ENCODE measurements at places on chromosomes 7 and 10.
A peak's percentile ranks its signal among the peaks of the same experiment; 100 is the strongest.

DNA sequence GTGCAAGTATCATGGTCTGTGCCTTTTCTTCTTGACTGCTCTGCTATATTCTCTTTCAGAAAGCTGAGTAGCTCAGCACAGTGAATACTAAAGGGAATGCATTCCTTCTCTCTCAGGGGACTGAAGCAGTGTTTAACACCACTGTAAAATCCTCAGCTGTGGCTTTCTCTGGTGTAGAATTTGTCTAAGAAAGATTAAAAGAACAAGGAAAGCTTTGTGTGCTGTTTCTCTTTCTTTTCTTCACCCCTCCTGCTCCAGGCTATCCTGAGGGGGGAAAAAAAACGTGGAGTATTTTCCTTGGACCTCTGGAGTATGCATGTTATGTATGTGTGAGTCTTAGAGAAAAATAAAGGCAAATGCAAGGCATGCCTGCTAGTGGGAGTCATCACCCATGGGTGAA is 383.9 kb downstream of the AUTS2 start:
- no peak for DNase-seq

DNA sequence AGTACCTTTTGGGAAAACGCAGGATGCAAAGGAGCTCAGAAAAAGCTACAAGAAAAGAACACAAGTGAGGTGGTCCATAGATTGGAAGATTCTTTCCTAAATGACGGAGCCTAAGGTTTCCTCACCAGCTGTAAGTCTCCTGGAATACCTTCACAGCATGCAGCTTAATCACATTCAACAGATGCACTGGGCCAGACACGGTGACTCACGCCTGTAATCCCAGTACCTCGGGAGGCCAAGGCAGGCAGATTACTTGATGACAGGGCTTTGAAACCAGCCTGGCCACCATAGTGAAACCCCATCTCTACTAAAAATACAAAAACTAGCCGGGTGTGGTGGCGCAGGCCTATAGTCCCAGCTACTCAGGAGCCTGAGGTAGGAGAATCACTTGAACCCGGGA is 228.7 kb downstream of the FRMD4A start:
- DNase-seq: no peak

GRCh38 chr7:65430344-65431186 is 56.9 kb downstream of the ZNF92 start:
- DNase-seq: no peak

- DNase-seq: no peak
Measured at GRCh38 chr7:2175514-2175913, 57.2 kb downstream of the MAD1L1 start.

GRCh38 chr10:75400771-75401568 is 594 bp downstream of the ZNF503 start:
- peak; percentile 77 for DNase-seq

DNA sequence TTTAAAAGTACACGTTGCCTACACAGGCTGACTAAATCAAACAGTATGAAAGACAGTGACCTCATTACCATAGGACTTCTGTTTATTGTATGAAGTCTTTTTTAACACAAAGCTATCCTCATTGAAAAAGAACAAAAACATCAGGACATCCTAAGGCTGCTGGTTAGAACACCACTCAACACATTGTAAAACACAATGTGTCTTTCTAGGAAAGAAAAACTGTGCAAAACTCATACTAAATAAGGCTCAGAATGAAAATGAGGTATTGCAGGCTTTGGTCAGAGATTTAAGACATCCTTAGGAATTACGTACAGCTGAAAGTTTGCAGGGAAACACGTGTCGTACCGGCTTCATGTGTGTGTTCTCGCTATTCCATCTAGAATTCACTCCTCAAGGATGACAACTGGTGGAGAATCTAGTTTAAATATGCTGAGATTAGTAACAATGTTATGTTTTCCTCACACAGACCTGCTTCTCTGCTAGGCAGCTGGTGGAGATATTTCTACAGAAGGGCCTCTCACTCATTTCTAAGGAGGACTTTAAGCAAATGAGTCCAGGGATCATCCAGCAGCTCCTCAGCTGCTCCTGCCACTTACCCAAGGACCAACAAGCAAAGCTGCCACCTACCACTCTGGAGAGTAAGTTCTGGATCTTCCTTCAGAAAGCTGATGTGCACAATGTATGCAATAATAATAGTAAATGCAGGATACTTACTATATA is 29.3 kb downstream of the SLC39A12 start:
- DNase-seq: no peak

DNA sequence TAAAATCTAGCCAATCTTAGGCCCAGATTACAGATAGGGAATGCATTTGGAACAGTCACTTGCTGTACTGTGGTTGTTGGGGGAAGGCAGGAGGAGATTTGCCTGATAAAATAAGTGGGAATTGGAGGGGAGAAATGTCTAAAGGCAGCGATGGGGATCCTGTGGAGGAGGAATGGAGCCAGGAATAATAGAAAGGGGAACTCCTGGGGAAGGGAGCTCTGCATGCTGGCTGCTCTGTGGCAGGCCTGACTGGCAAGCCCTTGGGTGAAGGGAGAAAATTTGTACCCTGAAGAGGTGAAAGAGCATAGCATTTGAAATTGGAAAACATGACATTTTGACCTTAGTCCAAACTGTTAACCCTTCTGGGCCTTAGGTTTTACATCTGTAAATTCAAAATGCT is 13.7 kb downstream of the MMP21 start:
- DNase-seq: no peak

GRCh38 chr7:156935250-156935649 is 14.3 kb upstream of the NOM1 start:
- no peak for DNase-seq

GRCh38 chr7:79293655-79294142 is 159.8 kb downstream of the MAGI2 start:
- DNase-seq: no peak

DNA sequence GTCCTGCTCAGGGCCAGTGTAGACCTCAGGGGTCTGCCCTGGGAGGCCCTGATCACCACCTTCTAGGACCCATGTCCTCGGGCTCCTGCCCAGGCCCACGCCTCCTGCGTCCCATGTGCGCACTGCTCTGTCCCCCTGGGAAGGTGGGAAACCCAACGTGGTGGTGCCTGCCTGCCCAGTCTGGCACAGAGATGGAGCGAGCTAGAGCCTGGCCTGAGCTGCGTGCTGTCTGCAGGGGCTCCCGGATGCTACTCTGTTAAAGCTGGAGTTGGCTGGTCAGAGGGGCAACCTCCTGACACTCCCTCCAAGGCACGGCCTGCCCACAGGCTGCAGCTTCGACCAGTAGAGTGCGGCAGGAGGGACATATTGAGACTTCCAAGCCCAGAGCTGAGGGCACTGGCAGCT is 171.7 kb downstream of the DNAJB6 start:
- no peak for DNase-seq

GRCh38 chr7:143385891-143386781 is 5.0 kb downstream of the ZYX start:
- no peak for DNase-seq

- no peak for DNase-seq
Measured at GRCh38 chr10:1361411-1362105, 305.4 kb downstream of the WDR37 start.

DNA sequence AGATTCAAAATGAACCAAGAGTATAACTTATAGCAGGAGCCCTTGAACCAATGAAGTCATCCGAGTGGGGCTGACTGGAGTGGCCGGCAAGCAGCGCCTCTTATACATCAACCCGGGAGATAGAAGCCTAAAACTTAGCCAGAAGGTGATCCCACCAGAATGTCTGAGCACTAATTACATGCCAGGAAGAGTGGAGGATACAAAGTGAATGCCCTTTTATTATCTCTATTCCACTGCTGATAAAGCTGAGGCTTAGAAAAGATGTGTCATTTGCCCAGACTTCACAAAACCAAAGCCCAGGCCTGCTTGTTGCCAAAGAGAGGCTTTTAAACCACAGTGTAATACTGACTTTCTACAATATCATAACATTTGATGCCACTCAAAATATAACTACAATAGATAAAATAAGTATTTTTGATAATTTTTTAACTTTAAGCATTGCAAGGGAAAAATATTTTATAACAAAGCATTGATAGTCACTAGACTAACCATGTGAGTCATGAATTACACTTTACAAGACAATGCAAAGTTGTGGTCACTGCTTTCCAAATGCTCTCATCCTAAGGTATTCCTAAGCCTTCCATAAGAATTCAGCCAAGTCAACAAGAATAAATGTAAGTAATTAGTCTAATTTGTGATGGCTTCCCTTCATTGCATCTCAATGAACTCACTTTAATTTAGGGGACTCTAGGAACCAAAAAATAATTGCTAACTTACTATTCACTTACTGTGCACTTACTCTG is 58.6 kb upstream of the ARID5B start:
- DNase-seq: no peak

GRCh38 chr10:91700788-91701444 is 68.0 kb upstream of the PPP1R3C start:
- DNase-seq: no peak

DNA sequence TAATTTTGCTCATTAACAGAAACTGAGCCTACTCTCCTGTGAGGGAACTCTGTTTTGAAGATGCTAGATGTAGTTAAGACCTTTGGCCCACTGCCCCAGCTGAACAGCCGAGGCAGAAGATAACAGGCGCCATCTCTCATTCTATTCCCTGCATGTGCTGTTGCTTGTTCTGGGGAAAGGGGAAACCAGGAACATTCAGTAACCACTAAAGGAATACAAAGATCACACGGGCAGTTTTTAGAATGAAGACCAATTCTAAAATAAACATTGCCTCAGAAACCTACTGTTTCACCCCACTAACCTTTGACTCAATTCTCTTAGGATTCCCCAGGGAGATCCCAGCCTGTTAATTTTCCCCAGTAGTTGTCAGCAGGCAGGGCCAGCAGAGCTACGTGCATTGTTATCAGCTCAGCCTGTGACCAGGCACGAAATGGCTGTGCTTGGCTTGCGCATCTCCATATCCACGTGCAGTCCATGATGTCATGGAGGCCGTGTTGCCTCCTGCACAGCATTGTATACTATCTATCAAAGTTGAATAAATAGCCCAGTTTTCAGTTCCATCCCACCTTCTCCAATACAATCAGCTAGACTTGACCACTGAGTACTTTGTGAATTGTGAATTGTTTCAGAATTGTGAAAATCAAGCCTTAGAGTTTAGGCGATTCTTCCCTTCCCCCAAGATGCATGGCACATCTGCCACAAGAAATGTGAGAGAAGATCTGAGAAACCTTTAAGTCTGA is 36.0 kb downstream of the ANK3 start:
- DNase-seq: peak; percentile 69

DNA sequence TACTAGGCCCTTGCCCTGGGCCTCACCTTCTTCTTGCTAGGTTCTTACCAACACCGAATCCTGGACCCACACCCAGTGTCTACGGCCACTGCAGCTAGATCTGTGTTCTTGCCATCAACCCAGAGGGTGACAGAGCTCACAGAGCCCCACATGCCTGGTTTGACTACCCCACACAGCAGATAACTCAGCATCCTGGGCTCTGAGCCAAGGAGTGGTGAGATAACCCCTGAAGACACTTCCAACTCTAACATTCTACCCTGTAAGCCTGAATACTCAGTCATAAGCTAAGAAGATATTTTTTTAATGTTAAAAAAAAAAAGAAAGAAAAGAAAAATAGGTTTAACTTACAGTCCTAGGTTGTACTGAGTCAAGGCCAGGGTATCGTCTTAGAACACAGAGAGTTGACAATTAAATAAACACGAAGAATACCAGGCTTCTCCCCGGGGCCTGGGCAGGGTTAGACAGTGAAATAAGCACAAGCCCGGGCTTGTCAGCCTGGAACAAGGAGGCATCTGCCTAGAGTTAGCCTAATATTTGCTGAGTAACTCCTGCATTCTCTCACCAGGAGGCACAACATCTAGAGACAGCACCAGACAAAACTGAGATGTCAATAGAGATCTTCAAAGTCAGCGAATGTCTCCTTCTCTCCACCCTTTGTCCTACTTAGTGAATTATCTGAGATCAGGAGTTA is 556.5 kb upstream of the LRRN3 start:
- no peak for DNase-seq

DNA sequence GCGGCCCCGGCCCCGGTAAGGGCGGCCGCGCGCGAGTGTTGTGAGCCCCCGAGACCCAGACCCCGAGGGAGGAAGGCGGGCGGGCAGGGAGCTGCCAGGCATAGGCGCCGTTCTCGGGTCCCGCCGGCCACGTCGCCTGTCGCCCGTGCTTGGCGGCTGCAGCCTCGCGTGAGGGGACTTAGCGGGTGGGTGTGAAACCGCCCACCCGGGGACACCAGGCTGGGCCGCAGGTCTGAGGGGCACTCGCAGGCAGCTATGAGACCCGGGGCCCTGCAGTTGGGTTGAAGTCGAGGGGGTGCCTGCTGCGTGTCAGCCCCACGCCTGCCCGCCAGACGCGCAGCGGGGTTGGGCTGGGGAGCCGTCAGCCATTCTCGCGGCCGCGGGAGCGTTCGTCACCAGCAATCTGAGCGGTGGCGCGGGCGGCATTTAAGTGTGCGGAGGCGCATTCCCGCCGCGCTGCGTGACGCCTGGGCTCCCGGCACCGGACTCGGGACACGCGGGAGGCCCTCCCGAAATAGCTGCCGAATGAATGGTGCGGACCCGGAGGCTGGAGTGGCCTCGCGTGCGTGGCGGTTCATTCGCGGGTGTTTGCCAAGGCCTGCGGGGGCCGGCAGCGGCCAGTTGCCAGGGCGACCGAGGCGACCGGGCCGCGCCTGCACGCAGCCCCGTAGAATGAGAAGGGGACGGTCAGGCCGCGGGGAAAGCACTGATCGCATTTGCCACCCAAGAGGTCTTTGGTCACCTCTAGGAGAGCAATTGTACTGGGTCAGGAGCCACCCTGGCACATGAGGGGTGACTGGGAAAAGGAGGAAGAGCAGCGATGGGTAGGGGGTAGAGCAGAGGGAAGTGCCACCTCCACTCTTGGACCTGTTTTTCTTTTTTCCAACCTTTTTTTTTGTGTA is 750 bp downstream of the ZNF398 start:
- peak; percentile 39 for DNase-seq

DNA sequence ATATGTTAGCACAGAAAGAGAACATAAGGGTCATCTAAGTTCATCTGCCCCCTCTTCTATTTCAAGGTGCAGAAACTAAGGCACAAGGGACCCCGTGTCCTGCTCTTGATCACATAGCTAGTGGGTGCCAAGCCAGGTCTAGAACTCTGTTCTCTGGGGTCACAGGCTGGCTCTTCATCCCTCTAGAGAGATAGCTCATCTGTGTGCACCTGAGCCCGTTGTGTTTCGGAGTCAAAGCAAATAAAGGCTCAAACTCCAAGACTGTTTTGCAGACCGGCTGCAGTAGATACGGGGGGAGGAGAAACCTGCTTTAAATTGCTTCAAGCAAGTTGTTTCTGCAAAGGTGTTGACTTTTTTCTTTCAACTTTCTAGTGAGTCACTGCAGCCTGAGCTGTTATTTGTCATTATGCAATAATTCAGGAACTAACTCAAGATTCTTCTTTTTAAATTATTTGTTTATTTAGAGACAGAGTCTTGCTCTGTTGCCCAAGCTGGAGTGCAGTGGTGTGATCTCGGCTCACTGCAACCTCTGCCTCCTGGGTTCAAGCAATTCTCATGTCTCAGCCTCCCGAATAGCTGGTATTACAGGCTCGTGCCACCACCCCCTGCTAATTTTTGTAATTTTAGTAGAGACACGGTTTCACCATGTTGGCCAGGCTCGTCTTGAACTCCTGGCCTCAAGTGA is 6.5 kb downstream of the BLVRA start:
- no peak for DNase-seq
